Uterine smooth muscle cell (primary cell): ENCODE measurements at places on chromosomes 2 and 18. TPM values are rescaled to one million over a fixed set of nuclear protein-coding genes. Genes with fewer than 3 reads are reported as not detected.

Gene LBH
- total RNA-seq = 22.2 and 56.1 TPM in 2 replicates

Gene NFU1
- 39.2 and 51.5 TPM in 2 replicates for total RNA-seq

Gene REG3G
- total RNA-seq = not detected in 2 replicates

Gene TEX44
- total RNA-seq = not detected in 2 replicates

Gene PRSS56
- total RNA-seq = not detected in 2 replicates

Gene KYNU
- 9.1 and 16.6 TPM in 2 replicates for total RNA-seq

Gene RASGRP3
- total RNA-seq = 0.62 and 2.9 TPM in 2 replicates

Gene CYP1B1
- 2.7 and 4.0 TPM in 2 replicates for total RNA-seq

Gene CDH20
- under 0.01 TPM in 1 of 2 replicates, not detected in the other for total RNA-seq

Gene DPYSL5
- not detected in 2 replicates for total RNA-seq
